ENCODE measurements at places on chromosomes 12 and 14.

DNA sequence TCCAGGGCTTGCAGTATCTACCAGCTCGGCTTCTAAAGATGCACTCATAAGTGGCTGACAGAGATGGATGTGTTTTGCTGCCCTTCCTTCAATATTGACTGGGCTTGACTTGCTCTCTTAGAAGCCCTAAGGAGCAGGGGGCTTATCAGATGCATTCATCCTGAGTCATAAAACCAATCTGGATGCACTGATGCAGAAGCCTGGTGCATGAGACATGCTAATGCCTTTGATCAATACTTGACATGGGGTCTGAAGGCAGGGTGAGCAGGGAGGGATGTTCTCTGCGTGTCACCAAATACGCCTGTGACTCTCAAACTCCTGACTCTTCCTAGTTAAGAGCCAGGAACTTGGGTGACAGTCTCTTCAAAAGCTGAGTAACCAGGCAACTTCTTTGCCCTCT is 77.8 kb upstream of the HSPB8 start:
- DNase-seq, result no peak

DNA sequence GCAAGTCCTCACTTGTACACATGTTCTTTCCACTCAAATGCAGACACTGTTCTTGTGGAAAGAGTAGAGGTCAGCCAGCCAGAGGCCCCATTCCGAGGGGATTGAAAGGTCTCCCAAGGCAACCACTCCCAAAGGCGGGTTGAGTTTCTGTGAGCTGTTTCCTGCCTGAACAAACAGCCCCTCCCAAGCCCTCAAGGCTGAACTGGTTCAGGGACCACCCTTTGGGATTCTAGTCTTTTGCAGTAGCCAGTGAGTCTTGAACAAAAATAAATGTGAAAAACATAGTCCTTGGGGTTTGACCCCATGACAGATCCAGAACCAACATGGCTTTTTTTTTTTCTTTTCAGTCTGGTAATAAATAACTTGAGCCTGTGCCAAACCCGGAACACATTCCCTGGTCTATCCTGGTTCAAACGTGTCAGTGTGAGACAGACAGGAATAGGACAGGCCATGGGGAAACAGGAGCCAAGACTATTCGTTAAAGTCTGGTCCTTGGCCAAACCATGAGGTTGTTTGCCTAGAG is 17.6 kb upstream of the STK38L start:
- no peak for DNase-seq

- no peak for DNase-seq
These were observed 1.5 kb upstream of the KCNH3 start for GRCh38 chr12:49537231-49537751.

DNA sequence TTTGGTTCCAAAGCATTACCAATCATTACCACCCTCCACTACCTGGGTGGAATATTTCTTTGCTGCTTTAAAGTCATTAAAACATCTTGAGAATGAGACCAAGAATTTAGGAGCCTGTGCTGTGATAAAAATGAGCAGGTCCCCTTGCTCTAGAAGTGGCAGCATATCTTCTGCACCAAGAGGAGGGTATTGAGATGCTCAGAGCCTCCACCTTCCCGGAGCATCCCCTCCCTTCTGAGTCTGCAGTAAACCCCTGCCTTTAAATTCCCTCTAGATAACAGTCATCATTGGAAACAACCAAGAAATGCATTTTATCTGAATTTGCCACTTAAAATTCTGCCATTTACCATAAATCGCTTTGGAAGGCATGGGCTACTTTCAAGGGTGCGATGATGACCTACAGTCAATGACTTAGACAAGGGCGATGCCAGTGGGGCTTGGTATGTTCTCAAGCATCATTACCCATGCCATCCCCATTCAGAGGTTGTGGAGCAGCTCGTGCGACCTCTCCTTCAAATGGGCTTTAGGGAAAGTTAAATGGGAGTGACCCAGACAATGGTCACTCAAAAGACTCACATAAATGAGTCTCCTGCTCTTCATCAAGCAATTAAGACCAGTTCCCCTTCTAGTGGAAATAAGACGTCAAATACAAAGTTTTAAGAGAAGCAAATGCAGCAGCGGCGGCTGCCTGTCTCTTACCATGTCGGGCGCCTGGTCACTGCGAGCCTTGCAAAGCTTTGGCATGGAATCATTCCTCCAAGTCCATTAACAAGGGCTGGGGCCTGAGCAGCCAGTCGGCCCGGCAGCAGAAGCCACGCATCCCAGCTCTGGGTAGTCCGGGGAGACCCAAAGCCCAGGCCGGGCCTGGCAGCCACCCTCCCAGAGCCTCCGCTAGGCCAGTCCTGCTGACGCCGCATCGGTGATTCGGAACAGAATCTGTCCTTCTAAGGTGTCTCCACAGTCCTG is 334.5 kb downstream of the TMEM121 start:
- no peak for DNase-seq

- DNase-seq, result no peak
These were observed 58.7 kb downstream of the FUT8 start for GRCh38 chr14:65471038-65471878.
